ENCODE measurements at places on chromosomes 2 and 18. TPM values are rescaled to one million over a fixed set of nuclear protein-coding genes. Genes with fewer than 3 reads are reported as not detected.

LAMA3 gene
- total RNA-seq = 33.1 TPM

CNDP1 gene
- total RNA-seq = 1.1 TPM

TMEM163 gene
- total RNA-seq = not detected

GALNT14 gene
- 0.94 TPM for total RNA-seq

EVA1A gene
- 1.9 TPM for total RNA-seq

DYSF gene
- total RNA-seq = 18.6 TPM

SP3 gene
- total RNA-seq = 130 TPM

ESPNL gene
- 0.68 TPM for total RNA-seq

All from subcutaneous adipose tissue (tissue), 4 donors.